Urothelium cell line (cell line): ENCODE measurements at places on chromosomes 1 and 21.

- DNase-seq = no peak
These were observed 87.3 kb downstream of the ITSN1 start for GRCh38 chr21:33729641-33730040.

DNA sequence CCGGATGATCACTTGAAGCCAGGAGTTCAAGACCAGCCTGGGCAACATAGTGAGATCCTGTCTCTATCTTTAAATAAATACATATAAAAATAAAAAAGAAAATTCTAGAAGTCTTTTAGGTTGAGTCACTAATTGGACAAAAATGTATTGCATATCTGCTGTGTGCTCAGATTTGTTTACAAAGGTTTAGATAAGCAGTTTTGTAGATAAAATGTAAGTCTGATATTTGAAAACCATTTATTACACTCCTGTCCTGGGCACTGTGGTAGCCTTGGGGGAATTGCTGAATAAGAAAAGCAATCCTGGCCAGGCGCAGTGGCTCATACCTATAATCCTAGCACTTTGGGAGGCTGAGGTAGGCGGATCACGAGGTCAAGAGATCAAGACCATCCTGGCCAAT lies 11.6 kb downstream of the GMEB1 start:
- no peak for DNase-seq

DNA sequence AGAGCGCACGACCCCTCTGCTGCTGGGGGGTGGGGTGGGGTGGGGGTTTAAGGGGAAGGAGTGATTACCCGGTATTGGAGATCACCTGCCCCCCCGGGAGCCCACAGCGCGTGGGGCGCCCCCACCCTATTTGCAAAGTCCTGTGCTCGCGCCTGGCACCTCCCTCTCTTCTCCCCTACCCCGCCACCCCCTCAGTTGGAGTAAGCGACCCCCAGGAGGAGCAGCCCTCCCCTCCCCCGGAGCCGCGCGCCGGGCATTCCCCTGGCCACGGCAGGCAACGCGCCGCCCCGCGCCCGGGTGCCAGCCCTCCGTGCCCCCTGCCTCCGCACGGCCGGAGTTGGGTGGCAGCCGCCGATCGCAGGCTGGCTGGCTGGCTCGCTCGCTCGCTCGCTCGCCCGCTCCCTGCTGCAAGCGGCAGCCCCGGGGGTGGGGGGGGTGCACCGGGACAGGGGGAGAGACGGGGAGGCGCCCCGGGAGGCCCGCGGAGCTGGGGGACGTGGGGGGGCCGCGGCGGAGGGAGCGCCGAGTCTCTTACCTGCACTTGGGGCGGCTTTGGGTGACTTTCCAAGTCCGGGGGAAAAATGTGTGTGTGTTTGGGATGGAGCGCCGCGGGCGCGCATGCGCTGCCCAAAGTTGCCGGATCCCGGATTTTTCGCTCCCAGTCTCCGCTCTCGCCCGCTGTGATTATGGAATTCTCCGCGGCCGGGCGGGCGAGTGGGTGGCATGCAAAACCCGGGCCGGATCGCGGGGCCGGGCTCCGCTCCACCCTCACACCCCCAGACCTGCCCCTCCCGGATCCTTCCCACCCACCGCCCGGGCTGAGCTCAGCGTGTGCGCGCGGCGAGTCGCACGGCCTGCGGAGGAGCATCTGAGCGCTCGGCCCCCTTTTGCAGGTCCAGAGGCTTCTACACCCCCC lies at the start of gene CASZ1:
Gene CASZ1, minus strand, starts transcription at position 618 of the 916 bp plus-strand sequence. CDS start 102,757 bp downstream, outside the sequence.
- DNase-seq = peak; percentile 95

DNA sequence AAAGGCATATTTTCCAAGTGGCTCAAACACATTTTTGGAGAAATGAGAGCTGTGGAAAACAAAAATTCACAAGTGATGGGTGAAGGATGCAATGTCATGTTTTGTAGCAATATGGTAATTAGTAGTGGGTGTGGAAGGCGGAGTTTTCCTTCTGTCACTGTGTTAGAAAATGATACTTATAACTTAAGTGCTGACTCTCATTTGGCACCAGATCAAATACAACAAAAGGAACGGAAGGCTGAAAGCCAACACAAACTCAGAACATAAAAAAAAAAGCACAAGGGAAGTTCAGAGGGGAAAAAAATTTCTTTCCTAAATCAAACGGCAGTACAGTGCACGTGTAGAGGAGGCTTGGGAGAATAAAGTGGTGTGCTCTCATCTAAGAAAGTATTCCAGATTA lies at the start of gene TNFSF18:
Gene TNFSF18, minus strand, starts transcription at position 77 of the 400 bp plus-strand sequence. Its CDS starts 45 bp downstream, at position 32.
- no peak for DNase-seq

DNA sequence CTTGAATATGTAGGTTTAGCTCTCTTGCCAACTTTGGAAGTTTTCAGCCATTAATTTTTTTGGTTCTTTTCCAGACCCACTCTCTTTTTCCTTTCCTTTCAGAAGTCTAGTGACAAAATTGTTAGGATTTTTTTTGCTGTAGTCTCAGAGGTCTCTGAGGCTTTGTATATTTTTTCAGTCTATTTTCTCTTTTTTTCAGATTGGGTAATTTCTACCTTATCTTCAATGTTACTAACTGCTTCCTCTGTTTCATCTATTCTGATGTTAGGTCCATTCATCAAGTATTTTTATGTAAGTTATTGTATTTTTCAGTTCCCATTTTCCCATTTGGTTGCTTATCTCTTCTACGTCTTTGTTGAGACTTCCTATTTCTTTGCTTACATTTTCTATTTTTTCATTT lies 15.7 kb downstream of the RGS2 start:
- no peak for DNase-seq

GRCh38 chr1:151593730-151594129 lies 18.1 kb upstream of the SNX27 start:
- no peak for DNase-seq
